ENCODE measurements at places on chromosomes 16 and 17.

DNA sequence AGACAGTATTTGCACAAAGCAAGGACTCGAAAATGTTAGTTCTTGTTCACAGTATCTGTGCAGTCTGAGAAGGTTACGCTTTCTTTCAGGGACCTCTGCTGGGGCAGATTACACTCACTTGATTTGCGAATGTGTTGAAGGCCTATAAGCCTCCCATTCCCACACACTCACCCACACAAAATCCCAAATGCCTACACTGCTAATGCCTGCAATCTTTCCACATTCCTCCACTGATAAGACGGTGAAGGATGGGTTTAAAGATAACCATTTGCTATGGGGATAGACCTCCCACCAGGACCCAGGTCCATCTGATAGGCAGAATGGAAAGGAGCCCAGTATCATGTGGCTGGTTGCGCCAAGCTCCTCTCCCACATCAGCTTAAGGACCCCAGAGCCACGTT, 394.9 kb upstream of the SALL1 start:
- no peak for DNase-seq

DNA sequence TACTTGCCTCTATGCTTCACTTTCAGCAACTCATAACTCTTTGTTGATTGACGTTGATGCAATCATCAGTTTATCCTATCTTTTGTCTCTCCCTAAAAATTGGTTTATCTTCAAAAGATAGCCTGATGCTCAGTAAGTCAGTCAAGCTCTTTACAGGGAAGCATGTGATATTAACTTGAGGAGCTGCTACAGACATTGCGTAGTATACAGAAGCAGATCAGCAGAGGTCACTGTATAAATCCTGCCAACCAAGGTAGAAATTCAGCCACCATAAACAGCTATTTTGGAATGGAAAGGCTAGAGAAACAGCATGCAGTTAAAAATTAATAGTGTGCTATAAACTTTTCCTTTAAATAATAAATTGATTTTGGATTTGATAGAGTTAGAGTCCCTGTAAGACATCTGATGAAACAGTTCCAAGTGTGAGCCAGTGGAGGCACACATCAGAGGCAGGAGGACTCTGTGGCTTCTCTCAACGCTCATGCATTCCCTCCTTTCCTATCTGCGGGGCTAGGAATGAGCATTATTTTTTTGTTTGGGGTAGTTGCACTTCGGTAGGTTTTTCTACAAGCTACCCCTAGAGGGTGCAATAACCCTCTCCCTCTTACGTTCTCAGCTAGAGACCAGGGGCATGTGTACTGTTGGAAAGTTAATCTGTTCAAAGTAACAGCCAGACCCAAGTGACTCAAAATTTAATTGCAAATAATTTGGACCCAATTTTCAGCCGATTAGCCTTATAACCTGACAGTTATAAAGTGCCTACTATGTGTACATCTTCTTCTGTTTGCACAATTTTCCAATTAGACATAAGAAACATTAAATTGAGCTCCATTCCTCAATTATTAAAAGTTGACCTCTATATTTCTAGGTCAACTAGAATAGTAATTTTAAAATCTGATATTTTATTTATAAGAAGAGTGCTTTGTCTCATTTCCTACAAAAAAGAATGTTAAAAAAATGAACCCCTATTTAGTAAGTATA, 647.7 kb upstream of the SOX9 start:
- peak; percentile 20 for DNase-seq

- no peak for DNase-seq
These were observed 119.0 kb upstream of the LHX1 start for GRCh38 chr17:36818134-36818825.

GRCh38 chr17:77449908-77450741, 309.4 kb downstream of the SEC14L1 start:
- DNase-seq = no peak

GRCh38 chr16:12976496-12976895, 75.1 kb downstream of the SHISA9 start:
- no peak for DNase-seq

DNA sequence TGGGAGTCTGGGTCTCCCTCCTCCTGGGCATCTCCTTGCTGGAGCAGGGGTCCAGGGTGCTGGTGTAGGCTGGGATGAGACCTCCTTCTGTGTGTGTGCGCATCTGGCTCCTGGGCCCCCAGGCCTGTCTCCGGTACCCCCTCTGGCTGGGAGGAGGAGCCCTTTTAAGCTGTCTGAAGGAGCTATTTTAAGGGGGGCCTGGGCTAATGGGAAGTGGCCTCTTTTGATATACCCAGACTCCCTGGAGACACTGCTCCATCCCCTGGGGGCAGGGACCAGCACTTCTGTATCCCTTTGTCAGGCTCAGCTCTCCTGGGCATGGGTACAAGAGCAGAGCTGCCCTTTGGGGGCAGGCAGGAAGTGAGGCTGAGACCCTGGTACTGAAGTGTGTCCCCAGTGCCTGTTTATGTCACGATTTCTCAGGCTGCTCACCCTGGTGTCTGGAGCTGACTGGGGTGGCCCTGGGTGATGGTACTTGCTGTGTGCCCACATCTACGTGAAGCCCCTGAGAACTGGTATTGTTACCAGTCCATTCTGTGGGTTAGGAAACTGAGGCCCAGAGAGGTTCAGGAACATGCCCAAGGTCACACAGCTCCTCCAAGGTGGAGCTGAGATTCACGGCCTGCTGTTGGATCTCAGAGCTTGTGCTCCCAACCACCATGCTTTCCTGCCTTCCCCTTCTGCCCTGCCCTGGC, 6.5 kb downstream of the ADCY7 start:
- DNase-seq = no peak

GRCh38 chr17:75913537-75914210, 9.0 kb upstream of the MRPL38 start:
- DNase-seq = no peak

DNA sequence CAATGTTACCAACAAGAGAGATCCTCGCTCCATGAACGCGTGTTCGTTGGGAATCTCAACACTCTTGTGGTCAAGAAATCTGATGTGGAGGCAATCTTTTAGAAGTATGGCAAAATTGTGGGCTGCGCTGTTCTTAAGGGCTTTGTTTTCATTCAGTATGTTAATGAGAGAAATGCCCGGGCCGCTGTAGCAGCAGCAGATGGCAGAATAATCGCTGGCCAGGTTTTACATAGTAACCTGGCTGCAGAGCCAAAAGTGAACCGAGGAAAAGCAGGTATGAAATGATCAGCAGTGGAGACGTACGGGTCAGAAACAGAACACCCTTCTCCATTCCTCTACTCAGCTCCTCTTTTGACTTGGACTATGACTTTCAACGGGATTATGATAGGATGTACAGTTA, 13.3 kb downstream of the SOCS1 start:
- no peak for DNase-seq

GRCh38 chr16:50474138-50474537, 74.1 kb upstream of the NKD1 start:
- no peak for DNase-seq

- no peak for DNase-seq
These were observed 204.9 kb upstream of the KCNJ16 start for GRCh38 chr17:69870091-69870530.

DNA sequence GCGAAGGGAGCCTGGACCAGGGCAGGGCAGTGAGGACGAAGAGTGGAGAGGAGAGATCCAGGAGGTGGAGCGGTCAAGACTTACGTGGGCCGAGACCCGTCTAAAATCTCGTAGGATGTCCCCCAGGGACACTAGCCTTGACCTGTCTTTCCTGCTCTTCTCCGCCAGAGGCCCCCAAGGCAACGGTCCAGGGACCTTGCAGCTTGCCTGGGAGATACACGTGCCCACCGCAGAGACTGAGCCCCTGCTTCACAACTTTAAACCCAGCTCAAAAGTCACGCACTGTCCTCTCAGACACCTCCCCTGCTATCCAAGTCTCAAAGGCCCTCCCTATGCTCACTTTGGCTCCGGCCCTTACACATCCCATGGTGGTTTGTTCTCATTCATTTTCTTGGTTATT, 9.4 kb downstream of the TIGD7 start:
- no peak for DNase-seq

- DNase-seq = no peak
These were observed 94.3 kb downstream of the AXIN2 start for GRCh38 chr17:65467156-65467555.

DNA sequence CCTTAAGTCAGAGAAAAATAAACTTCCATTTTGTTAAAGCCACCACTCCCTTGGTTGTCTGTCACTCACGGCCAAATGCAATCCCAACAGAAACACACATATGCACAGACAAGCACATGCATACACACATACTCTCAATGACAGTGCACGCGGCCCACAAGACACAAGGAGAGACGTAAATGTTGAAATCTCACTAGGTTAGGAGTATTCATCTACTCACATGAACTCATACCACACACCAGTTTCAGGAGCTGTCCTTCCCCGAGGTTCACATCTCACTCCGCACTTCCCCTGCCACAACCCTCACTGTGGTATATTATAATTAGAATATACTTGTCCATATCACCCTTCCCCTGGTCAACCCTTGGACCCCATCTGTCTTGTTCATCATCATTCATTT, 30.5 kb upstream of the CRYBA1 start:
- no peak for DNase-seq

- DNase-seq = no peak
These were observed 32.0 kb upstream of the SMPD3 start for GRCh38 chr16:68480084-68480995.

GRCh38 chr16:11677451-11677951, 9.2 kb downstream of the SNN start:
- no peak for DNase-seq

DNA sequence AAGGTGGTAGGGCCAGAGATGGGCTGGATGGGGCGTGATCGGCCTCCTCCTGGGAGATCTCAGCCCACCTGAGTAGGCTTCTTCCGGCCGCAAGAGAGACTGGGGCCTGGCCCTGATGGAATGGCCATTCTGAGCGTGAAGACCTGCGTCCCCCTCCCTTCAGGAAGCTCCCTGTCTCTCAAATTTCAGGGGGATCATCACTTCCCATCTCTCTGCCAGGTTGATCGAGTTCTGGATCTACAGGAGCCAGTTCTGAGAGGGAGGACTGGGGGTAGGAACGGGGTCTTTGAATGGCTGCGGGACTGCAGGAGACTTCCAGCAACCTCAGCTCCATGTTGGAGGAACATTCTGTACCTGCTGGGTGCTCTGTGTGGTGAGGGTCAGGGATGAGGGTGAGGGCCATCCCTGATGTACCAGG, 9.3 kb upstream of the GSDMA start:
- no peak for DNase-seq

DNA sequence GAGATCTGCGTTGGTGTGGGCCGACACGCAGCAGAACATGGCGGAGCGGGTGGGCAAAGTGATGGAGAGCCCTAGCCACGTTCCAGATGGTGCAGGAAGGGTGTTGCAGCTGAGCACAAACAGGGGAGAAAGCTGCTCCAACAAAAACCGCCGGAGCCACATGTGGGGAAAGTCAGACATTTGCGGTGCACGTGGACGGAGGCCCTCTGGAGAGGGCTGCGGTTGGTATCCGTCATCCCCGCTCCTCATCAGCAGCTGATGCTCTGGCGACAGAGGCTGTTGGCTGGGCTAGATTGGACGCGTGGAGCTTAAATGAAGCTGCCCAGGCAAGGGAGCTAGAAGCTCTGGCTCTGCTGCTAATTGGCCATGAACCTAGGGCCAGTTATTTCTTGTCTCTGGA, 43.5 kb upstream of the ADCY9 start:
- no peak for DNase-seq

- no peak for DNase-seq
These were observed 9.5 kb upstream of the FAM83G start for GRCh38 chr17:19013806-19014627.

DNA sequence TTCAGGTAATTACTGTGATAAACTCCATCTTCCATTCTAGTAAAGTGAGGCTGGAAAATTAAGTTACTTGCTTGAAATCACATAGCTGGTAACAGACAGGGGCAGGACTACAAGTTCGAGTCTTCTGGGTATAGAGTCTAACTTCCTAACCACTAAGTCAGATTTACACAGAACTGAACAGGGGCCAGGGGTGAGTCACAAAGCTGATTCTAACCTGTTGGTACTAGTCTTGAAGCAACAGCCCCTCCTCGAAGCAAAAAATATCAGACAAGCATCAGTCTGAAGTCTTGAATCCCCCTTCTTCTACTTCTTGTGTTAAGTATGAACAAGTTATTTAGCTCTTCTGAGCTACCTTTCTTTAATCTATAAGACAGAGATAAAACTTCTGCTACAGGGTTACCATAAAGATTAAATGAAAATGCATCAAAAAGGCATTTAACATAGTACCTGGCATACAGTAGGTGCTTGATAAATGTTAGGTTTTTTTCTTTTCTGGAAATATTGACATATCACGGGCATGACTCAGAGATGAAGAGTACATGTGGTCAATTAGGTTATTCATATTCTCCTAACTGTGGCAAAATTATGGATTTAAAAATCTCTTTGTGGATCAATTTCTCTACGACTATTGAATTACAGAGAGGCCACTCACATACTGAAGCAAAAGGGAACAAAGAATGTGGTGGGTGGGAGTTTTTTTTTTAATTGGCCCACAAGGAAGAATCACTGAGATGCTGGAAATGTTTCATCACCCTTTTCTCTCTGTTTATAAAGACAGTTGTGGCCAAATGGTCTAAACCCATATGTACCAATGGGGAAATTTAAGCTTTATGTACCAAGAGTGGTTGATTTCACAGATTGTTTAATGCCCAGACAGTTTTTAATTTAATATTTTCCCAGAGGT, 266.9 kb upstream of the DYNLRB2 start:
- DNase-seq = peak; percentile 57

DNA sequence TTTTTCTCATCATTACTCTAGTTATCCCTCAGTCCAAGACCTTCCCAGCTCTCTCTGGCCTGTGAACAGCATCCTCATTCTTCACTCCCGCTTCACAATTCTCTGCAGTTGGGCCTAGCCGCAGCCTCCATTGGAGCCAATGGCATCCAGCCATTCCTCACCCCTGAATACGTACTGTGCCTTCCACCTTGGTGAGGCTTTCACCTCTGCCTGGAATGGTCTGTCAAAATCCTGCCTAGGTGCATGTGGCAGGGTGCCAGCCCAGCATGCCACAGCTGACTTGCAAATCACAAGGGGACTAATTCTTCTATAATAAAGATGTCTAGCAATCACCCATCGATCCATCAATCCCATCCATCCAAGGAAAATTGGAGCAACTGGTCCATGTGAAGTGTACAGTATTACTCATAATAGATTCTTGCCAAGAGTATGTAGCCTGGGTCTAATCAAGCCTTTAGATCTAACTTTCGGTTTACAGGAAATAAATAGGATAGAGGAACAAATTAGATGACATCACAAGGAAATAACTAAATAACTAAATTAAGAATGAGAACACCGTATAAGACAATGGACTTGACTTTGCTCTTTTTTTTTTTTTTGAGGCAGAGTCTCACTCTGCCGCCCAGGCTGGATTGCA, 5.1 kb upstream of the CX3CL1 start:
- no peak for DNase-seq

DNA sequence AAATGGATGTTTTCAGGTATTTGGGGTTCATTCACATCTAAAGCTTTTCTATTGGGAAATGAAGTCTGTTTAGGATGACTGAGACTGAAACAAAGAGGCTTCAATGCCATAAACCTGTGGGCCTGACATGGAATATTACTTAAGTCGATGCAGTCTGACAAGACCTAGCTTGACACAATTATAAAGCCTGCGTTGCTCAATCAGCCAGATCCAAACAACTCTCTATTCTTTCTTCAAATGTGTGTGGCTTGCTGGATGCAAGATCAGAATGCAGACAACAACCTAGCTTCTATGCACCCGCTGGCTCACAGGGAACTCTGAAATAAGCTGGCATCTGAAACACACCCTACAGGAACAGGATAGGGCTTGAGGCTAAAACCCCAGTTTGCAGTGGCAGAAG, 40.0 kb downstream of the RFFL start:
- DNase-seq = no peak

GRCh38 chr16:55482056-55482455, 3.1 kb downstream of the MMP2 start:
- no peak for DNase-seq
